ENCODE measurements at places on chromosomes 1 and 21. TPM values are rescaled to one million over a fixed set of nuclear protein-coding genes. Genes with fewer than 3 reads are reported as not detected.

DNA sequence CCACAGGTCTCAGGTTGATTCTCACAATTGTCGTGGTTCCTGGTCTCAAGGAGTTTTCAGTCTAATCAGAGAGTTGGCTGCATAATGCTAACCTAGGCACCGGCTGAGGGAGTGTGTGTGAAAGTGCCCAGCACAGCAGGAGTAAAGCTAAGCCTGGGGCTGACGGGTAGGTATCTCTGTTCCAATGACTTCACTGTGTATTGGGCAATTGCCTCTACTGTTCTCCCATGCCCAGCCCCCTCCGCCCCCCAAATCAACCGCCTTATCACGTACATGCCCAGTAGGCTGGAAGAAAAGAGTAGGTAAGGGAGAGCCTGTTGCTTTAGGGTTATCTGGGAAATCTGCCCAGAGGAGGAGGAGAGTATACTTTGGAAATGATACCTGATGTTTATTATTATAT, 54.7 kb downstream of the MRPS6 start:
- DNase-seq, result no peak
- H3K4me1 ChIP-seq, result peaks cover 63% of the 10 kb centered on the region
- no peaks in the 10 kb centered on the region for H3K27me3 ChIP-seq
- H3K27ac ChIP-seq, result peak overlapping the region; percentile 95
- no peak overlapping the region for H3K4me3 ChIP-seq
- H3K36me3 ChIP-seq, result no peaks in the 10 kb centered on the region

DNA sequence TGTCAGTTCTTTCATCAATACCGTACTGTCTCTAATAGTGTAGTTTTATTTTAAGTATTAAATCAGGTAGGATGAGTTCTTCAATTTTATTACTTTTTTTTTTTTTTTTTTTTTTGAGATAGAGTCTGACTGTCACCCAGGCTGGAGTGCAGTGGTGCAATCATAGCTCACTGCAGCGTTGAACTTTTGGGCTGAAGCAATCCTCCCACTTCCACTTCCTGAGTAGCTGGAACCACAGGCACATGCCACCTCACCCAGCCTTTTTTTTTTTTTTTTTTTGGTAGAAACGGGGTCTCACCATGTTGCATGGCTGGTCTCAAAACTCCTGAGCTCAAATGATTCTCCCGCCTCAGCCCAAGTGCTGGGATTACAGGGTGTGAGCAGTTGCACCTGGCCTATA, 44.3 kb downstream of the INAVA start:
- no peaks in the 10 kb centered on the region for H3K27me3 ChIP-seq
- no peak for DNase-seq
- H3K4me1 ChIP-seq, result no peaks in the 10 kb centered on the region
- H3K36me3 ChIP-seq, result no peaks in the 10 kb centered on the region
- H3K27ac ChIP-seq, result no peak overlapping the region

- H3K4me3 ChIP-seq, result no peak overlapping the region
- no peak for DNase-seq
- no peaks in the 10 kb centered on the region for H3K27me3 ChIP-seq
- no peak overlapping the region for H3K27ac ChIP-seq
These were observed 156.9 kb downstream of the EDEM3 start for GRCh38 chr1:184597650-184598357.

DNA sequence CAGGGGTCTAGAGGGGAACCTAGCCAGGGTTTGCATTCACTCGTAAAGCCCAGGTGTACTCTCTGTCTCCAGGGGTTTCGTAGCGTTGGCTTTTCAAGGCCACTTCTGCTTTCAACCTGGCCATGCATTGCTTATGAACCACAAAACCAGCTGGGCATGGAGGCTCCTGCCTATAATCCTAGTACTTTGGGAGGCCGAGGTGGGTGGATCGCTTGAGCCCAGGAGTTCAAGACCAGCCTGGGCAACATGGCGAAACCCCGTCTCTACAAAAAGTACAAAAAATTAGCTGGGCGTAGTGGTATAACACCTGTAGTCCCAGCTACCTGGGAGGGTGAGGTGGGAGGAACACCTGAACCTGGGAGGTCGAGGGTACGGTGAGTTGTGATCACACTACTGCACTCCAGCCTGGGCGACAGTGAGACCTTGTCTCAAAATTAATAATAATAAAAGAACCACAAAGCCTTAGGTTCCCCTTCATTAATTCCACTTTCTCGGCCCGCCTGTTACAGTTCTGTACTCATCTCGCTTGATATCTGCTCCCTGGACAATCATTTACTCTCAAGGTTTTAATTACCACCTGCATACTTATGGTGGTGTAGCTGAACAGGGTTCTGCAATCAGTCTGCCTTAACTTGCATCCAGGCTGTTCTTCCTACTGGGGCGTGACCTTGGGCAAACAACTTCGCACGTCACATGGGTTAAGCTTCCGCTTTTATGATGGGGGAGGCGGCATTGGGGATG, 6.1 kb downstream of the SLC16A4 start:
- H3K4me3 ChIP-seq, result no peak overlapping the region
- H3K27me3 ChIP-seq, result no peaks in the 10 kb centered on the region
- peaks cover 9% of the 10 kb centered on the region for H3K36me3 ChIP-seq
- H3K4me1 ChIP-seq, result peaks cover 6% of the 10 kb centered on the region
- no peak overlapping the region for H3K27ac ChIP-seq

DNA sequence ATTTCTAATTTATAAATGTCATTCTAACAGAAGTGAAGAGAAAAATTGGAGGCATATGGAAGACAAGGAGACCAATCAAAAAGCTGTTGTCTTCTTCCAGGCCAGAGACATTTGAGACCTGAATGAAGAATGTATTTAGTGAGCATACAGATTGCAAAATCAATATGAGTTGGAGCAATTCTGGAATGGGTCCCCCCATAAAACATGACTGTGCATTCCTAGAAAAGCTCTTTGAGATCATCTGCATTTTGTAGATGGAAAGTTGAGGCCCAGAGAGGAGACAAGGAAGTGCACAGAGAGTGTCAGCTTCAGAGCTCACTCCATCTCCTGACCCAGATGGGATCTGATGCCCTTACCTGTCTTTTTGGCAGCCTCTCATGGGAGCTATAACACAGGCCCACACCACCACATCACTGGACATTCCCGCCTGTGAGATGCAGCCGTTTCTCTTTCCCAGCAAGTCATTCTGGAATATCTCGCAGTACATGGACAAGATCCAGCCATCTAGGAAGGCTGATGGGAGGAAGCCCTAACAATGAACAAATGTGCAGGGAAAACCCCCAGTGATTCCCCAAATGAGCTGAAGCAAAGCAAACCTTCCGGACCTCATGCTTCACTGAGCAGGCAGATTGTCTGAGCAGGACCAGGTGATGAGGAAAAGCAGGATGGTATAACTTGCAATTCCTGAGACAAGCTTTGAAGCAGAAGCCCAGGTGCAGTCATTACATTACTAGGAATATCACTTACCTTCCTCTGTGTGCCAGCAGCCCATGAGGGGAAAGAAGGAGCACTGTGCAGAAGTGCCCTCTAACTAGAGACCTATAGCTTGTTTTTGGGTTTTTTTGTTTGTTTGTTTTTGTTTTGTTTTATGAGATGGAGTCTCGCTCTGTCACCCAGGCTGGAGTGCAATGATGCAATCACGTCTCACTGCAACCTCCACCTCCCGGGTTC, 445.6 kb downstream of the PLPP3 start:
- no peak overlapping the region for H3K27ac ChIP-seq
- H3K4me1 ChIP-seq, result no peaks in the 10 kb centered on the region
- DNase-seq, result no peak
- H3K4me3 ChIP-seq, result no peak overlapping the region

DNA sequence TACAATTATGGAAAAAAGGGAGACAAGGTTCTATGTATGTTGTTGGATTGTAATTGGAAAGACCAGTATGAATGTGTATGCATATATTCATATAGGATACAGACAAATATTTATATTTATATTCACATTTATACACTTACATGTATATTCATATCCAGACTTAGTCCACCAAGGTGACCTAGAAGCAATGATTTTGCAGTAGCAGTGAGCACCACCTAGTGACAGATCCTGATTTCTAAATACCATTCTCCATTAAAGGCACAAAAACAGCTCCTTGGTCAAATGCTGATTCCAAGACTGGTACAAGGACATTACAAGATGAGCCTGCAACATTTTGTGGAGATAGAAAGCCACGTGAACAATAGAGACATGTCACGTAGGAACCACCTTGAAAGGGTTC, 153.4 kb downstream of the SDCCAG8 start:
- H3K27me3 ChIP-seq, result no peaks in the 10 kb centered on the region
- no peak overlapping the region for H3K27ac ChIP-seq

- no peaks in the 10 kb centered on the region for H3K36me3 ChIP-seq
- no peaks in the 10 kb centered on the region for H3K27me3 ChIP-seq
- no peak overlapping the region for H3K27ac ChIP-seq
- DNase-seq, result no peak
- H3K4me3 ChIP-seq, result no peak overlapping the region
These were observed 154.3 kb downstream of the PLXNA2 start for GRCh38 chr1:208089761-208090370.

- H3K27me3 ChIP-seq, result no peaks in the 10 kb centered on the region
- 0 out of 2 replicates have a peak overlapping the region, but pooled peaks have one; percentile 89 for H3K4me3 ChIP-seq
- H3K27ac ChIP-seq, result no peak overlapping the region
- peaks cover 12% of the 10 kb centered on the region for H3K4me1 ChIP-seq
- H3K36me3 ChIP-seq, result no peaks in the 10 kb centered on the region
These were observed 1.7 kb downstream of the HECTD3 start for GRCh38 chr1:45009296-45009865.

DNA sequence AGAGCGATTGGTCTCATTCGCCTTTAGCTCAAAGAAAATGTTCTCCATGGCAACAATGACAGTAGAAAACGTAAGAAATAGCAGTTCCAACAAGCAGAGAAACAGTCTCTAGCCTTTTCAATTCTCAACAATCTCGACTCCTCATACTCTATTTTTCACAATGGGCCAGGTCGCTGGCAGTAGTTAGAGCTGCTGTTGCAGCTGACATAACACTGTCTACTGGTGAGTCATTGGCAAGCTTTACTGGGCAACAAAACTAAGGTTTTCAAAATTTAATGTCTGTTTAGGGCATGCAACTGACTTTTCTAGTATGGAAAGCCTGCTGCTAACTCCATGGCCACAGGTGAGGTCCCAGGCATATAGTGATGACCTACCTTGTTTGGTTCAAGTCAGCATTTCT, 221.1 kb upstream of the KAZN start:
- H3K27ac ChIP-seq, result no peak overlapping the region
- H3K4me3 ChIP-seq, result no peak overlapping the region
- no peaks in the 10 kb centered on the region for H3K36me3 ChIP-seq

DNA sequence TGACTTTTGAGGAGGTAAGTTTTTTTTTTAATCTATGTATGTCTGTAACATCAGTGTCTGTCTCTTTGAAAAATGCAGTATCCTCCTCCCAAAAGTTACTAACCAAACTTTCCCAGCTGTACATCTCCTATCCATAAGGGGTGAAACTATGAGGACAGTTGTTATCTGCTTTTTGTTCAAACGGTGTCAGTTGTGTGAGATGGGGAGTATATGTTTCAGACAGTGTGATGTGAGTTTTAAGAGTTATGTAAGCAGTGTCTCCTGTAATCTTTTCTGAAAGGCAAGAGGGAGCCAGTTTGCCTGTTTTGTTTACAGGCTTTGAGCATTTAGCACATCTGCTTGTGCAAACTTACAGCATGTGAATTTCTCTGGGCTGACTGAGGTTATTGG, 34.8 kb upstream of the CACYBP start:
- peaks cover 11% of the 10 kb centered on the region for H3K4me1 ChIP-seq
- DNase-seq, result no peak

GRCh38 chr1:247316590-247317197, 15.0 kb downstream of the ZNF496 start:
- H3K4me1 ChIP-seq, result no peaks in the 10 kb centered on the region
- DNase-seq, result no peak
- H3K4me3 ChIP-seq, result no peak overlapping the region
- no peak overlapping the region for H3K27ac ChIP-seq

- no peaks in the 10 kb centered on the region for H3K27me3 ChIP-seq
- H3K4me1 ChIP-seq, result no peaks in the 10 kb centered on the region
- H3K4me3 ChIP-seq, result no peak overlapping the region
- H3K27ac ChIP-seq, result no peak overlapping the region
- H3K36me3 ChIP-seq, result no peaks in the 10 kb centered on the region
- no peak for DNase-seq
These were observed 688.4 kb downstream of the USP25 start for GRCh38 chr21:16418226-16418625.

DNA sequence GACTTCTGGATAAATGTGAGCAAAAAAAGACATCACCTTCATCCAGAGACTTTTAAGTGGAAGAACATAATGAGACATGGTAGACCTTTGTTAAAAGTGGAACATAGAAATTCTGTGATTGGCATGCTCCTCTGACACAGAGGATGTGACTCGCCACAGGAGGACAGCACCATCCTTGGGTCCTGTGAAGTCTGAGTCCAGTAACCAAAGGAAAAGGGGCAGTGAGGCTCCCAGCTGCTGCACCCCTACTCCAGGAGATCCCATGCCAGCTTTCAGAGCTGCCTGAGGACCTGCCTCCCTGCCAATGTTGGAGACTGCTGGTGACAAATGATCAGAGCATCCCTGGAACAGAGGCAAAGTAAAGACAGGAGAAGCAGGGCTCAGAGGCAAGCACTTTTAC, 136.2 kb downstream of the BRINP2 start:
- H3K36me3 ChIP-seq, result no peaks in the 10 kb centered on the region
- no peak overlapping the region for H3K27ac ChIP-seq
- H3K27me3 ChIP-seq, result no peaks in the 10 kb centered on the region
- no peak overlapping the region for H3K4me3 ChIP-seq
- no peak for DNase-seq

DNA sequence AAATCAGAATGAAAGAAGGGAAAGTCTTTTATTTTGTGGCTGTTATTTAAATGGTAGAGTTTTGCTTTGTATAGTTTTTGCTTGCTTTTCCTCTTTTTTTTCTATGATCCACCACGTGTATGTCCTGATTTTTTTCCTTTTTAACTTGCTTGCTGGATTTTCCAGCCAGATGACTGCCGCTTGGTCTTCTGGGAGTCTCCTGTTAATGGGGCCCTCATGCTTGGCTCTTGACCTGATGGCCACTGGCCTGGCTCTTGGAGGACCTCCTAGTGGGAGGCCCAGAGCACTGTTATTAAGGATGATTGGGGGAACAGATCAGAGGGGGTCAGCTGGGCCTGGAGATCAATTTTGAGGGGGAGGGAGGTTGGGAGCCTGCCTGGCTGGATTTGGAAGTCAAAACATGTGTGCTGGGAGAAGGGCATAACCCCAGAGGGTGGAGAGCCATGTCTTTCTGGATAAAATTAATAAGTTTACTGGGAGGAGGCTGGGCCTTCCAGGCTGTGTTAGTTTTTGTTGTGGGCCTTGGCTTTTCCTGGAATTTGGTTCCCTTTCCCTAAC, 1.2 kb downstream of the FGGY start:
- H3K27ac ChIP-seq, result no peak overlapping the region
- peaks cover 4% of the 10 kb centered on the region for H3K36me3 ChIP-seq
- 0 out of 2 replicates have a peak, but pooled peaks cover 5% of the 10 kb centered on the region for H3K27me3 ChIP-seq
- peaks cover 23% of the 10 kb centered on the region for H3K4me1 ChIP-seq
- peak overlapping the region; percentile 50 for H3K4me3 ChIP-seq

LCE2A gene
- polyA plus RNA-seq, result not detected

FMN2 gene
- 1.5 TPM for polyA plus RNA-seq

AMY1A gene
- polyA plus RNA-seq, result not detected

CRYAA gene
- not detected for polyA plus RNA-seq

RAB29 gene
- polyA plus RNA-seq, result 7.1 TPM

PRR9 gene
- not detected for polyA plus RNA-seq

LRRC39 gene
- polyA plus RNA-seq, result 0.48 TPM

BCAS2 gene
- 111 TPM for polyA plus RNA-seq

Measured in GM23338 (cell line).